ENCODE measurements at places on chromosomes 2 and 18.

DNA sequence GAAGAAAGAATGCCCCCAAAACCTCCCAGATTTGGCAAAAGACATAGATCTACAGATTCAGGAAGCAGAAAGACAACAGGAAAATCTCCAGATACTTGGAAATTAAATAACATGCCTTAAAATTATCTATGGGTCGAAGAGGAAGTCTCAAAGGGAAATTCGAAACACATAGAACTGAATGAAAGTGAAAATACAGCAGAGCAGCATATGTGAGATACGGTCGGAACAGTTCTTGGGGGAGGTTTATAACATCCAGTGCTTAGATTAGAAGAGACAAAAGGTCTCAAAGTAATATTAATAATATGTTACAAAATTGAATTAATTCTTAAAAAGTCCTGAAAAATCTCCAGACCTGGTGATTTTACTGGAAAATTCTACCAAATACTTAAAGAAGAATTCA, 14.3 kb downstream of the KCNG2 start:
- no peak for DNase-seq

- no peak for DNase-seq
Measured at GRCh38 chr2:36389091-36389564, 33.5 kb downstream of the CRIM1 start.

DNA sequence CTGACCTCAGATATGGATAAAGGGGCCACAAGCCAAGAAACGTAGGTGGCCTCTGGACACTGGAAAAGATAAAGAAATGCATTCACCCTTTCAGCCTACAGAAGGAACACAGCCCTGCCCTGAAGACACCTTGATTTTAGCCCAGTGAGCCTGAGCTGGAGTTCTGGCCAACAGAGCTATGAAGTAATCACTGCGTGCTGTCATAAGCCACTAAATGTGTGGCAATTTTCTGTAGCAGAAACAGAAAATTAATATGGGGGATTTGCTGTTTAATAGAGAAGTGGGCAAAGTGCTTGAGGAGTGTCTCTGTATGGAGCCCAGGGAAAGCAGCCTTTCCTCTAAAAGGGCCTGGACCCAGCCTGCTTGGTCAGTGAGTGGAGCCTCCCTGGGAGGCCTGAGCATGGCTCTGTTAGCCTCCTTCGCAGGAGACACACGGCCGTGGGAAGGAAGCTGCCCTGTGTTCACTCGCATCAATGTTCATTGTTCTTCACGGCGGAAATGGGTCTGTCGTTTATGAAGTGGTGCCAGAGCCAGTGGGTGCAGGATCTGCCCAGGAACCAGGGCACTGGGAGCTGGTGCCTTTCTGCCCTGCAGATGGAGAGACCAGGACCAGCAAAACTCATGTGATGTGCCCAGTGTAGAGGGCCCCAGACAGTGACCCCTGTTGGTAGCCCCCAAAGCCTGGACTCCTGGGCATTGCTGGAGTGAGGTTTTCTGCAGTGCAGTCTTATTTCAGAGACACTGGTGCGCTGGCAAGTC, 268.9 kb downstream of the NDUFA10 start:
- DNase-seq = no peak

GRCh38 chr18:35387152-35387571, 10.0 kb upstream of the ZNF396 start:
- no peak for DNase-seq

- DNase-seq = no peak
Measured at GRCh38 chr18:23883277-23883790, 131.2 kb upstream of the TTC39C start.

- no peak for DNase-seq
Measured at GRCh38 chr2:85920810-85921545, 32.2 kb upstream of the ST3GAL5 start.

GRCh38 chr2:176553685-176554100, 284.5 kb downstream of the MTX2 start:
- peak; percentile 16 for DNase-seq

DNA sequence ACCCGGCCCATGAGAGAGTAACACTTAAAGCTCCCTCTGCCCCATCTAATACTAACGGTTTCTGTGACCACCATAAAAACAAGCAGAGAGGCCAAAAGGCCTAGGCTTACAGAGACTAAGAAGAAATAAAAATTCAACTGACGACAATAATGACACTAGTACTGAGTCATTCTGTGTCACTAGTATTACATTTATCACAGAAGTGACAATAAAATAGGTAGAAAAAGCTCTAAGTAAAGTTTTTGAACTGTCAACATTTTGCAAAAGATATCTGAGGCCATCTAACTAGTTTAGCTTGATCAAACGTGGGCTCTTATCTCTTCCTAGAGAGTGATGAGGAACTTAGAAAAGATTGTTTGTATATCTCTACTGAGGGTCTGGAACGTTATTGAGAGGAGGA, 35.6 kb downstream of the AP1S3 start:
- DNase-seq = no peak

DNA sequence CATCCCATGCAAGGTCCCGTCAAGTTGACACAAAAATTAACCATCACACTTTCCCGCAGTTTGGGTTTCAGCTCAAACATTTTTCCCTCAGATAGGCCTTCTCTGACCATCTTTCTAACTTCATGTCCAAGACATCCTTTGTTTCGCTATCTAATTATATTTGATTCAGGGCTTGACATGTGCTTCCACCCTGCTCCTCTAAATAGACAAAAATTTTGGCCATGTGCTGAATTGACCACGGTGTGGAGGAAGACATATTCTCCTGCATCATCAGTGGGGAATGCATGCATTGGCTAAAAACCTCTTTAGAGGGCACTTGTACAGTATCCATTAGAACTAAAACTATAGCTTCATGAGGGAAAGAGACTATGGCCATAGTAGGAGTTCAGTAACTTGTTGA, 81.2 kb downstream of the PLCL1 start:
- no peak for DNase-seq

DNA sequence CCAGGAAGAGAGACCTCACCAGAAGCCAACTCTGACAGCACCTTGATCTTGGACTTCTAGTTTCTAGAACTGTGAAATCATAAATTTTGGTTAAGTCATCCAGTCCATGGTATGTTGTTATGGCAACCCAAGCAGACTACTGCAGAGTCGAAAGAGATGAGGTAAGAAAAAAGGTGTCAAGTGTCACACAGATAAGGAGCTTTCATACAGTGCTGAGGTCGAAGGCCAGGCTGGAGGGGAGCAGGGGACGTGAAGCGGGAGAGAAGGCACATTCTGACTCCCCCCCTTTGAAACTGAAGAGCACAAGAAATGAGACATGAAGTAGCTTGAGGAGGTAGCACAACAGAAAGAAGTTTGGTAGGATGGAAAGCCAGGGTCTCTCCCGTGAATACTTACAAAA, 110.4 kb downstream of the ALK start:
- DNase-seq = no peak

DNA sequence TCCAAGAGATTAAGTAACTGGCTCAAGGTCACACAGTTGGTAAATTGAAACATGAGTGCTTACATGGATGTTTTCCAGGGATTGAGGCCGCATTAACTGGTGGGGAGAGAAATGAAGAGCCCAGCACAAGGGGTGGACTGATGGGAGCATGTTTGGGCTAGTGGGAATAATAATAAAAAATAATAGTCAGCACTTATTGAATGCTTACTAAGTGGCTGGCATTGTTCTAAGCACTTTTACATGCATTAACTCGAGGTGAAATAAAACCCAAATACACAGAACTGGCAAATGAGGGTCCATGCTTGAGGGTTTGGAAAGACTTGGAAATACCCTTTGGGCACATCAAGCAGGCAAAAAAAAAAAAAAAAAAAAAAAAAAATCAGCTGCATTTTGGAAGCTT, 34.0 kb upstream of the CDK5R2 start:
- no peak for DNase-seq

DNA sequence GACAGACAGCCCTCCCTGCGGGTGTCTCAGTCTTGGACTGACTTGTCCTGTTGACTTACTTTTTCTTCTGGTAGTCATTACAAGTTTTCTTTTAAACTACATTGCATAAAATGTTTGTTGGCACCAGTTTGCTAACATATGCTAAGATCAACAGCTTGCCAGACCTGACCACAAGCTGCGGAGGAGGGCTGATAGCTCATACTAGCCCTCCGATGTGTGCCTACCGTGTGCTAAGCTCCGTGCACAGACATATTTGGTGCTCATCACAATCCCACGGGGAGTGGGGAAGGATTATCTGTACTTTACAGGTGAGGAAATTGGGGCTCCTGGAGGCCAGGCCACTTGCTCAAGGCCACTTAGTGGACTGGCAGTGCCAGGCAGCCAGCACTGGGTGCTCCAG, 72.8 kb upstream of the YPEL5 start:
- no peak for DNase-seq

DNA sequence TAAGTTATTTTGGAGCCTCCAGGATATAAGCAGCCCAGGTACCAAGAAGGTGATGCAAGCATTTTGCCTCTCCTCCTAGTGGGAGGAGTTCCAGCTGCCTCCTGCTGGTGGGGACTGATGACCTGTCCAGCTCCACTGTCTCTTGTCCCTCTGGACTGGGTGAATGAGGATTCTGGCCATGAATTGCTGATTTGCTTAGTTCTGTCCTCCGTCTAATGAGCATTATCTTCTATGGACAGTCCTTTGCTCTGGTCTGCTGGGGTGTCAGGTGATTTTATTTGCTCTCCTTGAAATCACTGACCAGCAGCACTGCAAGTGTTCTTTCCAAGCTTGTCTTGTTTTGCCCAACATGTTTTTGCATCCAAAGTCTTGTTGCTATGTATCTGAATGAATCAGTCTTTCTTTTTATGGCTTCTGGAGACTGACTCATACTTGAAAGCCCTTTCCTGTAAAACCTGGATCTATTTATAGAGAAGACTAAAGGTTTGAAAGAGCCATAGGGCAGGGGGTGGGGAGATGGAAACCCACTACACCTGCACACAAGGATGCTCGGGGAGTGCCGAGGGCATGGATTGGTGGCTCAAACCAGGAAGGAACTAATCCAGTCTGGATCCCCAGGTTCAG, 40.5 kb upstream of the EFHD1 start:
- no peak for DNase-seq

- no peak for DNase-seq
Measured at GRCh38 chr2:235126768-235127167, 175.0 kb downstream of the SH3BP4 start.

DNA sequence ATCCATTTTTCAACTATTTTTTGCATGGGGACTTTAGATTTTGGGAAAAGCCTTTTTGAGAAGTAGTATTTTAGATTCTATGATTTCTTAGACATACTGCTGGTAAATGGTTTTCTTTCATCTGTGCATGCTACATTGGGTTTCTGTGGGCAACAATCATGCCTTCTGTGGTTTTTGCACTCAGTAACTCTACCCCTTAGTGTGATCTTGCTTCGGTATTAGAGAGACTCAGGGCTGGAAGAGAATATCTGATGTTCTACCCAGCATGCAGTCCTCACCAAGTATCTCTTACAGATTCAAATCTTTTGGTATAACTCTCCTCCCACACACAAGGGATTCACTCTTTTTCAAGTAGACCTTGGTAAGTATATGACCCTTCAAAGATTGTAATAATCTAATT, 183.0 kb downstream of the PMAIP1 start:
- DNase-seq = no peak

DNA sequence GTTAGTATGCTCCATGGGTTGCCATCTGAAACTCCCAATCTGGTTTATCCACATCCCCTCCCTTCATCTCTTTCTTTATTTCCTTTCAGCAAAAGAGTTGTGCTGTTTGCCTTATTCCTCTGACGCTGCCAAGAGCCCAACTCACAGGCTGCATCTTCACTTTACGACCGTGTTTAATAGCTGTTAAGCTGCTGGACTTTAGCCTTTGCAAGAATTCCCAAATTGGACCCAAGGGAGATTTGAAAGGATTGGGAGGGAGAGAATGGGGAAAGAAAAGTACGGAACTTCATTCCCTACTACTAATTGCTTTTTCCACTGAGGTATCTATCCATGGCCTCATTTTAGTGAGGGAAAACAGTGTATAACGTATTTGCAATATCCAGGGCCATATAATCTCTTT, 263.4 kb upstream of the MEIS1 start:
- DNase-seq = no peak

DNA sequence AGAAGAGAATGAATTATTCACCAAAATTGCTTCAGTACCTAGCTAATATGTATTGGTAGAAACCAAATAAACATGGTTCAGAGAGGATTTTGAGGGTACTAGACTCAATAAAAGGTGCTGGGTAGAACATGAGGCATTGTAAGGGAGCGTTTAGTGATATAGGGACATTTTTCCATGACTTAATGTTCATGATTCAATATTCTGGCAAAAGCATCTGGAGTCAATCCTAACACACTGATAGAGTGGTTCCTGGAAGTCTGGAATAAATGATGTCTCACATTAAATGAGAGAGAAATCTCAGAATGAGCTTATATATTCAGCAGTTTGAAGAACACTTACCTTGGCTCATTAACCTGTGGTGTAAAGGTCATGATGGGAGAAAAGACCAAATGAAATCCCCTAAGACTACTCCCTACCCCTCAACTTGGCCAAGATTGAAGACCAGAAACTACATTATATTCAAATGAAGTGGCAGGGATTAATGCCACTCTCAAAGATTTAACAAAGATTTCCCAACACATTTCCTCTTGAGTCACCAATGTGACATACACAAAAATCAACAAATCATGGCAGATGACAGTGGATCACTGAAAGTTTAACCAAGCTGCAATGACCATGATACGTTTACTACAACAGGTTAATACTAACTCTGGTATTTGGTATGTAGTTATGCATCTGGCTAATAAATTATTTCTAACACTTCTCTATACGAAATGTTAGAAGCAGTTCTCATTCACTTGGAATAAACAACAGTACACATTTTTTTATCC, 309.5 kb downstream of the SATB2 start:
- no peak for DNase-seq

DNA sequence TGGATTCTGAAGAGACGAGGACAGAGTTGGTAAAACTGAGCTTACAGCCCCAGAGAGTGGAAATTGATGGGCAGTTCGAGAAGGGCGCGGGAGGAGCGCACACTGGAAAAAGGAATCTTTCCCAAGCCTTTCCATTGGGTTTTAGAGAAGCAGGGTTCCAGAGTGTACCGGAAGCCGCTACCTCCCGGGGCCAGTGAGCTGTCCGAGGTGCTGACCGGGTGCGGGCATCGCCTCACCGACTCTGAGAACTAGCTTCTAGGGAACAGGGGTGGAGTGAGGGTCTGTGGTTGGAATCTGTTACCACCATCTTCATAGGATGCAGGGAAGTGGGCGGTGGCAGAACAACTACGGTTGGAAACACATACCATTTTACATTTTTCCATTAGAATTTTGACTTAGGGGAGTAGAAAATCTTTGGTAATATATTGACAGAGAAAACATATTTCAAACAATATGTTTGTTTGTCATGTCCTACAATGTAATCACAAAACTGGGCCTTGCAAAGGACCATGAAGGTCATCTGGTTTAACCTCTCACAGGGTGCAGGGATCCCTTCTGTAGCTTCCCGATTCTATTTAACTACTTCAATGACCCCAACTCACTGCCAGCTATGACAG, 724 bp downstream of the NMS start:
- DNase-seq = no peak

DNA sequence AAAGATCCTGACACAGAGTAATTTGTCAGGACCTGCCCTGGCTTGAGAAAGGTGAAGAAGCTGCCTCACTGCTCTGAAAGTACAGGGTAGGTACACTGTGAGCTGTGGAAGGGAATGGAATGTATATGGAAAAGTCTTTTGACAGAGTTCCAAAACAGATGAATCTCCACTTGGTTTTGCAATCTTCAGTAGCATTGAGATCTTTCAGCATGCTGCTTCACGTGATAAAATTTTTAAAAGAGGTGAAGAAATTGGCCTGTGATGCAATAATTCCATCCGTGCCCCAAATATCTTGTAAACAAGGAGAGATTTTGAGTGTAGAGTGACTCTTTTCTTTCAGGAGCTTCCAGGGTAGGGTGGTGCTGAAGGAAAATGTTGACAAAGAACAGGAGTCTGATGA, 123.1 kb downstream of the OSR1 start:
- no peak for DNase-seq

- no peak for DNase-seq
Measured at GRCh38 chr2:196440413-196440812, 199.1 kb upstream of the CCDC150 start.

All from activated gamma-delta T cell treated with Interleukin-2 at 50 U/mL for 16 hours (primary cell).